Midbrain (tissue), 1 donor: ENCODE measurements at places on chromosomes 16 and 17.

DNA sequence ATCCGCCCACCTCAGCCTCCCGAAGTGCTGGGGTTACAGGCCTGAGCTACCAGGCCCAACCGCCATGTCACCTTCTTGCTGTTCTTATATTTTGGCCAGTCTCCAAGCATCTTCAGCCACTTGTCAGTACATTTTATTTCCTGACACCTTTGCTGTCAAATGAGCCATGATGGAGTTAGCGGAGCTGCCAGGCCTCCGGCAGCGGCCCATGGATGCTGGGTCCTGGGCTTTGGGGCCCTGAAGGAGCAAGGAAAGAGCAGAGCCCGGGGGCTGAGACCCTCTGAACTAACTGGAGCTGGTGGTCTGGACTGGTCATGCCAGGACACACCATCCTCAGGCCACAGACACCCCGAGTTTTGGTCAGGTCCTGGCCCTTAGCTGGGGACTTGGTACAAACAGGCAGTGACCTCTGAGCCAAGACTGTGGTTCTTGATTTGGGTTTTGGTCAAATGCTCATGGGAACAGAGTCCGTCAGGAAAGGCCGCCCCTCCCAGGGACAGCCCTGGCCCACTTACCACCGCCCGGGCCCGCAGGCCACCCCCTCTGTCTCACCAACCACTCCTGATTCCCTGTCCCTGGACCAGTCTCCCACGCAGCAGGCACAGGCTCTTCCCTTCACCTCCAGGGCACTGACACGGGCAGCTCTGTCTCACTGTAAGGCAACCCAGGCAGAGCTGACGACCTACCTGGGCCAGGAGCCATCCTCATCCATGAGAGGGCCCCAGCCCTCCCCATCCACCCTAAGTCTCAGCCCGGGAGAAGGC is 42.0 kb downstream of the TNFRSF13B start:
- no peak for DNase-seq

- DNase-seq: peak; percentile 30
Measured at GRCh38 chr16:29816694-29817441, 916 bp downstream of the PAGR1 start.

GRCh38 chr17:32946375-32947135 is 18.6 kb downstream of the TMEM98 start:
- no peak for DNase-seq

GRCh38 chr16:79286646-79287423 is 313.7 kb downstream of the MAF start:
- DNase-seq: peak; percentile 20

DNA sequence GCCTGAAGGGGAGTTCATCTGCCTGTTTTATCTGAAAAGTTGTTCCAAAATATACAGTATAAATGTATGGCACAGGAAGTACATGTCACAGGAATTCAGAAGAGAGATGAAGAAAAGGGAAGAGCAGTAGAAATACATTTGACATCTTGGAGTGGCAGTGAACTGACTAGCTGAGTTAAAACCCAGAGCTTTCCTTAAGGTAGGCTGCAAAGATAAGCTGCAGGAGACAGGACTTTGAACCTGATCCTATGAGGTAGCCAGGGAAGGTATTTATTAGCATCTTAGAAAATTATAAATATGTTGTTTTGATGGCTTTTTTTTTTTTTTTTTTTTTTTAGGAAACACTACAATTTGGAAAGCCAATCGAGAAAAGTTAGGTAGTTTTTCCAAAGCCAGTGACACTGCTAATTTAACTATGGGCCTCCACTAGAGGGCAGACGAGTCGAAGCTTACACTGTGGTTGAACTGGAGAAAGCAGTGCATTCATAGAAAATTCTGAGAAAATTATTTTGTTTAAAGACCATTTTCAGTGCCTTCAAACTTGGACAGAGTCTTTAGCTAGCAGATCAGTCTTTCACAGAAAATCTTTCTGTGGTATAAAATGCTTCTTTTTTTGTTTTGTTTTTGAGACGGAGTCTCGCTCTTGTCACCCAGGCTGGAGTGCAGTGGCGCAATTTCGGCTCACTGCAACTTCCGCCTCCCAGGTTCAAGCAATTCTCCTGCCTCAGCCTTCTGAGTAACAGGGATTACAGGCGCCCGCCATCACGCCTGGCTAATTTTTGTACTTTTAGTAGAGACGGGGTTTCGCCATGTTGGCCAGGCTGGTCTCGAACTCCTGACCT is 122.3 kb downstream of the SSH2 start:
- DNase-seq: peak; percentile 71

- DNase-seq: no peak
Measured at GRCh38 chr16:58038219-58038641, 12.7 kb downstream of the MMP15 start.

DNA sequence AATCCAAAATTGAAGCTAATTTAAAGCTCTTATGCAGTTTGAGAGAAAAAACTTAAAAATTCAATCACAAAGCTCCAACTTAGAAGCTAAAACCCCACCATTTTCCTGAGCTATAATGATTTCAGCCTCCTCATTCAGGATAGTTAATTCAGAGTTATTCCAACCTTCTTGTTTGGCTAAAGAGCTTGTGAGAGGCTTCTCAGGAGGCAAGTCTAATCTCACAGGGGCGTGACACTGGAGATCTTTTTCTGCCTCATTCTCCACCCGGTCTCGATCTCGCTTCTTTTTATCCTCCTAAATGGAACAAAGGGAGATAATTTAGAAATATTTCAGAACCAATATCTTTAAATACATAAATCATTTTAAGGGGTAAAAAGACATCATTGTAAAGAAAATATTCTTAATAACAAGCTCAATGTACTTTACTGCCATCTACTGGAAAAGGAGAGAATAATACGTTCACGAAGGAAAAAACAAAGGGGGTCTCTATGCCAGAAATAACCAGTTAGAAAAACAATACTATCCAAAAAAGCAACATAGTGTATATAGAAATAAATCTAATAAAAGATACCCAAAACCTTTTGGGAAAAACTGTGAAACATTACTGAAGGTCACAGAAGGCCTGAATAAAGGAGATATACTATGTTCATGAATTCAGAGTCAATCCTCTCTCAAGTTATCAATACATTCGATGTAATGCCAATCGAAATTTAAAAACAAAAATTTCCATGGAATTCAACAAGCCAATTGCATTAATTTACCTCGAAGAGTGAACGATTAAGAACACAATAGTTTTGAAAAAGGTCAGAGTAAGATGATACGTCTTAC is 13.9 kb downstream of the BRD7 start:
- no peak for DNase-seq

GRCh38 chr16:2767891-2768290 is 9.2 kb downstream of the ELOB start:
- DNase-seq: no peak

DNA sequence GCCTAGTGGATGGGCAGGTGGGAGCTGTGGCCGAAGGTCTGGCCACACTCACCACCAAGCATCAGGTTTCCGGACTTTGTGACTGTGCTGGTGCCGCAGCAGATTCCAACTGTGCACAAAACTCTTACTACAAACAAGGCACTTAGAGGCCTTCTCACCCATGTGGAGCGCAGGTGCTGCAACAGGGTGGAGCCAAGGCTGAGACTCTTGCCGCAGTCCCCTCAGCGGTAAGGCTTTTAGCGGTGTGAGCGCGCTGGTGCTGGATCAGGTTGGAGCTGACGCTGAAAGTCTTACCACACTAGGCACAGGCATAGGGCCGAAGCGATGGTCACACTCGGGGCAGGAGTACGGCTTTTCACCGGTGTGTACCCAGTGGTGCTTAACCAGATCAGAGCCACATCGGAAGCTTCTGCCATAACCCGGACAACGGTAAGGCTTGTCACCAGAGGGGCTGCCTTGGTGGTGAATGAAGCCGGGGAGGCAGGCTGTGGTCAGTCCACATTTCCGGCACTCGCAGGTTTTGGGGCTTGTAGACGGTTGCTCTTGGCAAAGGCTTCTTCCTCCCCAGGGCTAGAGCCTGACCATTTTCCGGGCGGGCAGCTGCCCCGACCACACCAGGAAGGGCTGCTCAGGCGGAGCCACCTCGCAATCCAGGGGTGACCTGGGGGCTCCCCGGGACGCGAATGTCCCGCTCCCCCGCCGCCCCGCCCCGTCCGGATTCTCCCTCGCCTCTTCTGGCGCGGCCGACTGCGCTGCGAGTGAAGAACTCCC is 1.0 kb upstream of the ARMC5 start:
- DNase-seq: no peak

GRCh38 chr16:29925105-29925756 is 795 bp downstream of the KCTD13 start:
- peak; percentile 25 for DNase-seq

GRCh38 chr16:86626966-86627365 is 48.6 kb downstream of the FOXL1 start:
- DNase-seq: no peak

- DNase-seq: no peak
Measured at GRCh38 chr16:56841659-56842058, 23.3 kb upstream of the SLC12A3 start.
